8988T (cell line): ENCODE measurements at places on chromosomes 6 and 20.

- DNase-seq = peak; percentile 52
Observed at GRCh38 chr6:26521600-26522391, 16.4 kb upstream of the HMGN4 start.

DNA sequence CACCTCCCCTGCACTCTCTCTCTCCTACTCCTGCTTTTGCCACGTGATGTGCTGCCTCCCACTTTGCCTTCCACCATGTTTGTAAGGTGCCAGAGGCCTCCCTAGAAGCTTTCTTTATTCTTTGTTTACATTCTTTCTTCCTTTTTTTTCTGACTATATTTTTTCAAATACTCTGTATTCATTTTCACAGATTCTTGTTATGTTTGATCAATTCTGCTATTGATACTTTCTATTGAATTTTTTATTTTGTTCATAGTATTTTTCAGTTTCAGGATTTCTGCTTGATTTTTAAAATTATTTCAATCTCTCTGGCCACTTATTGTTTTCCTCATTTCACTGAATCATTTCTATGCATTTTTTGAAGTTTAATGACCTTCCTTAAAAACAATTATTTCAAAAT, 801.8 kb downstream of the GRIK2 start:
- DNase-seq = no peak

GRCh38 chr6:34389034-34389433, 3.4 kb downstream of the NUDT3 start:
- DNase-seq = no peak

DNA sequence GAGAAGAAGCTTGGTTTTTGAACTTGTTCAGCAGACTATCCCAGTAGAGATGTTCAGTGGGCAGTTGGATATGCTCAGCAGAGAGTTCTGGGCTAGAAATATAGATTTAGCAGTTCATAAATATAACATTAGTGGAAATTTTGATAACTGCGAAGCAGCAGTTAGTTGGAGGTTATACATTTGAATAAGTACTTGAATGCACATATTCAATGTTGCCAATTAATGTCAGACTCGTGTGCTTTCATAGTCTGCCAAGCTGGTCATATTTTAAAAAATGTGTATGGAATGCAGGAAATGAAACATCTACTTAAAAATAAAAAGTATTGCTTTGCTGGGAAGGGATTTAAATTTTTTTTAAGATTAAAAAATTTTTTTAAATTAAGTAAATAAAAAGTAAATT, 92.5 kb upstream of the E2F3 start:
- DNase-seq = no peak

DNA sequence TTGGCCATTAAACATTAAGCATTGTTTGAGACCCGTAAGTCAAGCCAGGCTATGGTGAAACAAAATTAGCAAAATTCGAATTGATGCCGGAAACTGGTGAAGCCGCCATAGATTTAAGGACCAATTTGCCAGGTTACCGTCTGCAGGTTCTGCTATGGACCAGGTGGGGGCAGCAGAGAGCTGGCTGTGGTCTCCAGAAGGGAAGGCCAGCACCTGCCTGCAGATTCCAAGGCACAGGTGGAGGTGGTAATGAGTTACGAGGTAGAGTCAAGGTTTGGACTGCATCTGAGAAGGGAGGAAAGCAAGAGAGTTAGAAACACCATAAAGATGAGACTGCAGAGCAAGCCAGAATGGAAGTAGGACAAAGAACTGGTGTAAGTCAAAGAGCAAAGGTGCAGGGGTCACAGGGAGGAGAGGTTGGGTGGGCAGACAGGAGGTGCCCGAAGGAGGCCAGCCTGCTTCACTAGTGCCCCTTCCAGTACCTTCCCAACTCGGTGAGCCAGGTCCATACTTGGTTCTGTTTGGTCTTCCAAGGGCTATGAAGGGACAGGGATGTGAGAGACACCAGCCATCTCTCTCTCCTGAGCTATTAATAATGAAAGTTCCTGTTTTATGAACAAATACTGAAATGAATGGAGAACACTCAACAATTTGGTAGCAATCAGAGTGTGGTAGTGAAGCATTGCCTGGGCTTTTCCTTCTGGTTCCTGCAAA, 131.6 kb upstream of the ESR1 start:
- peak; percentile 41 for DNase-seq

GRCh38 chr20:40750541-40751035, 61.6 kb upstream of the MAFB start:
- DNase-seq = no peak

DNA sequence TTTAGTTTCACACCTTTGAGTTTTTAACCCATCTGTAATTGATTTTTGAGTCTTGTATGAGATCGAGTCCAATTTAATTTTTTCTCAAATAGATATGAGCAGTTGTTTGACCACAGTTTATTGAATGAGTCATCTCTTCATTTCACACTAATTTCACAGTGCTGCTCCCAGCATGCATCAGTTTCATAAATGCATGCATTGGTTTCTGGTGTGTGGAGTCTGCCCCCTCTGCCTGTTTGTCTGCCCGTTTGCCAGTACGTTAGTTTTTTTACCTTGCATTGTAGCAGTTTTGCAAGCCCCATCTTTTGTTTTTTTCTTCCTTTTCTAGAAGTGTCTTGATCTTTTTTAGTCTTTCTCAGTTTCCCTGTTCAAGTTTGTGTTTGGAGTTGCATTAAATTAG, 11.9 kb downstream of the SLX4IP start:
- no peak for DNase-seq

- DNase-seq = no peak
Observed at GRCh38 chr6:12262236-12263061, 27.7 kb upstream of the EDN1 start.

- DNase-seq = no peak
Observed at GRCh38 chr6:43901733-43902230, 131.8 kb downstream of the VEGFA start.

- DNase-seq = no peak
Observed at GRCh38 chr20:32631933-32632460, 41.7 kb downstream of the C20orf203 start.

- DNase-seq = no peak
Observed at GRCh38 chr20:50092436-50092835, 20.5 kb downstream of the UBE2V1 start.

GRCh38 chr6:142537612-142538478, 236.0 kb downstream of the ADGRG6 start:
- peak; percentile 18 for DNase-seq

GRCh38 chr20:52207020-52207810, 15.6 kb upstream of the ZFP64 start:
- DNase-seq = no peak

- no peak for DNase-seq
Observed at GRCh38 chr6:164750128-164750527, 559.3 kb downstream of the C6orf118 start.

DNA sequence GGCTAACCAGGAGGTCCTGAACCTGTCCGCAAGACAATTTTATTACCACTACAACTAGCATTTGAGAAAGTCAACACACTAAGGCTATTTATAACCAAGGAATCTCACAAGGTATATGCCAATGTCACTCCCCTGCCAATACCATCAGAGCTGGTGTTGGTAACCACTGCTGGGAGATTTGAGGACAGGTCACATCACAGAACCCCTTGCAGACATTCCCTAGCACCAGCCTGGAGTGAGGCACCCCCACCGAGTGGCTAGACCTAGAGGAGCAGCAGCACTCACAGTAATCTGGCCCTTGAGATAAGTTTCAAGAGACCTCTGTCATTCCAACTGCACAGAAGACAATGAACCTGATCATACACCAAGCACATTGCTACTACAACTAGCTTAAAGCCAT, 483.2 kb downstream of the MMUT start:
- DNase-seq = no peak

GRCh38 chr6:104887350-104887749, 27.6 kb upstream of the HACE1 start:
- no peak for DNase-seq

- no peak for DNase-seq
Observed at GRCh38 chr6:80969439-80969838, 783.0 kb downstream of the TENT5A start.

GRCh38 chr20:19944772-19945459, 72.2 kb upstream of the NAA20 start:
- no peak for DNase-seq

- no peak for DNase-seq
Observed at GRCh38 chr20:32142088-32142487, 32.6 kb downstream of the TM9SF4 start.

DNA sequence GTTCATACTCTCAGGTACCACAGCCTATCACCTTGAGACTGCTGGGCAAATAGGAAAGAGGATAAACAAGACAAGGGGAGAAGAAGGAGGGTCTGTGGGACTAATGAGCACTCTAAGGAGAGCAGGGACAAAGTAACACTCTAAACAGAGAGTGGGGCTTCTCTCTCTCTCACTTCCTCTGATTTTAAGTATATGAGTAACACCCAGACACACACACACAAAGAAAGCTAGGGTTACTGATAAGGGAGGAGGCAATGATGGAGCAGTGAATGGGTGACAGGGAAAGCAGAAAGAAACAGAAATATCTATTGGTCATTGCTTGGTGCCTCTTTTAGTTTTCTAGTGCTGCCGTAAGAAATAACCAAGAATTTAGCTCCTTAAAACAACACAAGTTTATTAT, 96.2 kb upstream of the RNF217 start:
- DNase-seq = no peak

GRCh38 chr6:125953502-125953875, 3.1 kb upstream of the HINT3 start:
- no peak for DNase-seq

- no peak for DNase-seq
Observed at GRCh38 chr20:54208548-54209176, 775 bp downstream of the PFDN4 start.

DNA sequence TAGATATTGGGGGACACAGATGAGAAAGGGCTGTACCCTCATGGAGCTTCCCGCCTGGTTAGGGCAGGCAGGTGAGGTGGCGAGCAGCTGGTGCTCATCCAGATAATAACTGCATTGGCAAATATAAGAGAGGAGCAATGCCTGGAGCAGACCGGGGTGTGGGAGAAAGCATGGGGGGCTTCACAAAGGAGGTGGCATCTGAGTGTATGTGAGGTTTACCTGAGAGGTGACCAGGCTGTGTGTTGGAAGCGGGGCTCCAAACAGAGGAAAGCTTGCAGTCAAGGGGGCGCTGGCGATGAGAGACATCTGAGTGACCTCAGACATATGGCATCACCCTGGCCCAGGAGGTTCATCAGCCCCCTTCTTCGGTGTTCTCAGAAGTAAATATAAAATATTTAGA, 72.1 kb upstream of the PMEPA1 start:
- DNase-seq = no peak

- no peak for DNase-seq
Observed at GRCh38 chr6:163166507-163166906, 248.0 kb upstream of the QKI start.

DNA sequence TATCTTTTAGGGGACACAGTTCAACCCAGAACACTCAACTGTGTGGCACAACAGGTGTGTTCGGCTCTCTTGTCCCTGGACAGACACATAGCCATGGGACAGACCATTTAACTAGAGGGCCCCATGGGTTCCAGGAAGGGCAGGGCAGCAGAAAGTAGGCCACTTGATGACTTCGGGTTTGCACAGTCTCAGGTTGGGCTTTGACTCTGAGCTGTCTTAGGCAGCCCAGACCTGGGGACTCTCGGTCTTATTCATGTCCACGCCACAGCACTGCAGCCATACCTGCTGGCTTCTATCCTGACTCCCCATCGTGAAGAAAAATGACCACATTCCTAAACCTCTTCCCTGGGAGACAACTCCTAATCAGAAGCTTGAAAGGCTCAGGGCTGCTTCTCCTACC, 146.1 kb upstream of the AKAP12 start:
- no peak for DNase-seq

GRCh38 chr6:33837971-33838665, 34.3 kb upstream of the MLN start:
- DNase-seq = no peak

- DNase-seq = peak; percentile 29
Observed at GRCh38 chr6:118896339-118897136, 2.6 kb downstream of the ASF1A start.

DNA sequence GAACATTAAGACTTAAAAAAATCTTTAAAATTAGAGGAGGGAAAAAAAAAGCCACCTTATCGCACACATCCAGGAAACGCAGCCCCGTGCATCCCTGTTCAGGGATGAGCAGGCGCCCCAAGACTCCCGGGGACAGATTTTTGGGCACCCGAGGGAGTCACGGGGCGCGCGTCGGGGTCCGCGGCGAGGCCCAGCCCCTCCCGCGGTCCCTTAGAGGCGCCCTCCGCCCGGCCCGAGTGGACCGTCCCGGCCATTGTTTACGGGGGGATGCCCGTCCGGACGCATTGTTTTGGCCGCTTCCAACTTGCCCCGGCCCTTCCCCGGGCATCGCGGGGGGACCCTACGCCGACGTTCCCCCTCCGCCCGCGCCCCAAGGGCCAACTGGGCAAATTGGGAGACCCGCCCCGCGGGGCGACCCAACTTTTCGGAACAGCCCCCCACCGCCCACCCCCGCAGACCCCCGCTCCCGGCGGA, 610 bp downstream of the ZNF217 start:
- DNase-seq = no peak

DNA sequence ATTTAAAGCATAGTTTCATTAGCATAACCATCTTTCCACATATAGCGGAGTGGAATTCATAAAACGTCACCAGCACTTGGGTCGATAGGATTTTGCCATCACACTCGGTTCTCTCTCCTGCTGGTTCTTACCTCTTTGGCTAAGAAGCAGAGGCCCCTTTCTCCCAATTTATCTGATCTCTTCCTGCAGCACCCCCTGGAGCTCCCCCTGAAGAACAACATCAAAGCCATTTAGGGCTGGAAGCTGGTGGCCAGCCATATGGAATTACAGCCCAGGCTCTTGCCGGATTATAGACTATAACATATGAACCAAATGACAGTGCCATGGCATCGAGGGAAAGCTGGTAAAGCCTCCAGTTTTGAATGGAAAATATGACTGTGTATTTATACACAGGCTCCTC, 6.4 kb upstream of the KIF6 start:
- no peak for DNase-seq

DNA sequence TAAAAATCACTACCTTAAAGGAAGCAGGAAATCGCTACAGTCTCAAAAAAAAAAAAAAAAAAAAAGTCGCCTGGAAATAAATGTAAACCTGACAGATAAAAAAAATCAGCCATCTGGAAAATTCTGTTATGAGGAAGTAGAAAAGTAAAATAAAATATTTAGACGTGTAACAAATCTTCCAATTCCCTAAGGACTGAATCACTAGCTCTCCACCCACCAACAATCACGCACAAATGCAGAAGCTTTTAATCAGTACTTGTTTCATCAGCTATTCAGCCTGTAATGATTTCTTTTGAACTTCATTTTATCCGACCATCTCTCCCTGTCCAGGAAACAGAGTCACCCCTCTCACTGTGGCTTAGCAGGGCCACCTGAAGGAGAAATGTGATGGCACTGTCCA, 59.0 kb downstream of the SLC23A2 start:
- no peak for DNase-seq

DNA sequence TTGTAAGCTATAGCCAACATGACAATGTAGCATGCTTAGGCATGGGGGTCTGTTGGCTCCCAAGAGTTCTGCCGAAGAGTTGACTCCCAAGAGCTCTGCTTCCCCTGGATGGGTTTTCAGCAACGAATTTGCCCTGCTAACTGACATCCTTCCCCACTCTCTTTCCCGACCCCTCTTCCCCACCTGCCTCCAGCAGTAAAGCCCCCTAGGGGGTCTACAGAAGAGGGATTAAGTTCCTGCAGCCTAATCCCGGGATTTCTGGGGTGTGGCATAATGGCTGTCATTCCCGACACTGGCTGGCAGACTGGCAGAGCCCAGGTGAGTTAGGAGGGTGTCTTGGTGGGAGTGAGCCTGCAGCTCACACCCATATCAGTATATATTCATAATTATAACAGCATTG, 121.0 kb upstream of the ZNF184 start:
- no peak for DNase-seq
